ENCODE measurements at places on chromosomes 5 and 9. TPM values are rescaled to one million over a fixed set of nuclear protein-coding genes. Genes with fewer than 3 reads are reported as not detected.

Gene CXCL14
- 34.1 TPM for polyA plus RNA-seq

Gene TRMT10B
- polyA plus RNA-seq, result 28.8 TPM

Gene C8G
- polyA plus RNA-seq, result 1.3 TPM

Gene SPAAR
- 1.3 TPM for polyA plus RNA-seq

Gene ENHO
- polyA plus RNA-seq, result 0.83 TPM

Gene TMEM232
- polyA plus RNA-seq, result 6.3 TPM

Gene BARHL1
- polyA plus RNA-seq, result 0.12 TPM

Gene ANGPTL2
- 10.1 TPM for polyA plus RNA-seq

Gene WNT8A
- 0.09 TPM for polyA plus RNA-seq

Gene BTNL8
- 0.34 TPM for polyA plus RNA-seq

Gene PCDHGA11
- polyA plus RNA-seq, result 4.9 TPM

Gene CCNJL
- polyA plus RNA-seq, result 8.5 TPM

DNA sequence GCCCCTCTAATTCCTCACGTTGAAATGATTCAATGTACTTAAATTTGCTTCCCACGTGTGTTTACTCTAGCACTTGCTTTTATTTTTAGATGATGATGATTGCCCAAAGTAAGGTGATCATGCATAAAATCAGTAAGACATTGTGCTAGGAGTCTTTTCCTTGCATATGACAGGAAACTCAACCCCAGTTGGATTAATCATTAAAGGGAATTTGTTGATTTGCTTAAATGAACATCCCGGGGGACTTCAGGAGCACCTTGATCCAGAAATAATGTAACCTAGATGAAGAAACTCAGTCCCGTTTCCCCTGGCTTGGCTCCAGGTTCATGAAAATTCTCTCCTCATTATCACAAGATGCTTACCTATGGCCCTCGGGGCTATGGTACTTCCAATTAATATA, 106.1 kb upstream of the STC2 start:
- no peak for DNase-seq

GRCh38 chr5:154166901-154167791, 23.4 kb upstream of the GALNT10 start:
- no peak for DNase-seq

GRCh38 chr9:132241840-132242620, 80.2 kb downstream of the NTNG2 start:
- peak; percentile 37 for DNase-seq

DNA sequence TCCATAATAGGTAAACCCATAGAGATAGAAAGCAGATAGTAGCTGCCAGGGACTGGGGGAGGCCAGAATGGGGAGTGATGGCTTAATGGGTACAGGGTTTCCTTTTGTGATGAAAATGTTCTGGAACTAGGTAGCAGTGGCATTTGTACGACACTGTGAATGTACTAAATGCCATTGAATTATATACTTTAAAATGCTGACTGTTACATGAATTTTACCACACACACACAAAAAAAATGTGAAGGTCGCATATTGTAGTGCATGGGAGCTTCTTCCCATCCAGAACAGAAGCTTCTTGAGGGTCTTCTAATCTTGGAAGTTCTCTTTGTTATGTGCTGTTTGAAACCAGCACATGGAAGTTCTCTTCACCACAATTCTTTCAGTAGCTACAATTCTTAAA, 19.9 kb upstream of the ANP32B start:
- no peak for DNase-seq

- DNase-seq, result no peak
These were observed 15.9 kb downstream of the RETREG1 start for GRCh38 chr5:16600946-16601345.

GRCh38 chr9:79256691-79257213, 315.0 kb upstream of the TLE4 start:
- DNase-seq, result peak; percentile 87

GRCh38 chr9:123320814-123321213, 35.2 kb upstream of the CRB2 start:
- DNase-seq, result no peak

- DNase-seq, result no peak
These were observed 112.8 kb downstream of the EMB start for GRCh38 chr5:50328193-50328729.

GRCh38 chr5:153523831-153524230, 33.4 kb downstream of the GRIA1 start:
- DNase-seq, result no peak

GRCh38 chr5:95784514-95785302, 37.8 kb downstream of the GLRX start:
- no peak for DNase-seq

DNA sequence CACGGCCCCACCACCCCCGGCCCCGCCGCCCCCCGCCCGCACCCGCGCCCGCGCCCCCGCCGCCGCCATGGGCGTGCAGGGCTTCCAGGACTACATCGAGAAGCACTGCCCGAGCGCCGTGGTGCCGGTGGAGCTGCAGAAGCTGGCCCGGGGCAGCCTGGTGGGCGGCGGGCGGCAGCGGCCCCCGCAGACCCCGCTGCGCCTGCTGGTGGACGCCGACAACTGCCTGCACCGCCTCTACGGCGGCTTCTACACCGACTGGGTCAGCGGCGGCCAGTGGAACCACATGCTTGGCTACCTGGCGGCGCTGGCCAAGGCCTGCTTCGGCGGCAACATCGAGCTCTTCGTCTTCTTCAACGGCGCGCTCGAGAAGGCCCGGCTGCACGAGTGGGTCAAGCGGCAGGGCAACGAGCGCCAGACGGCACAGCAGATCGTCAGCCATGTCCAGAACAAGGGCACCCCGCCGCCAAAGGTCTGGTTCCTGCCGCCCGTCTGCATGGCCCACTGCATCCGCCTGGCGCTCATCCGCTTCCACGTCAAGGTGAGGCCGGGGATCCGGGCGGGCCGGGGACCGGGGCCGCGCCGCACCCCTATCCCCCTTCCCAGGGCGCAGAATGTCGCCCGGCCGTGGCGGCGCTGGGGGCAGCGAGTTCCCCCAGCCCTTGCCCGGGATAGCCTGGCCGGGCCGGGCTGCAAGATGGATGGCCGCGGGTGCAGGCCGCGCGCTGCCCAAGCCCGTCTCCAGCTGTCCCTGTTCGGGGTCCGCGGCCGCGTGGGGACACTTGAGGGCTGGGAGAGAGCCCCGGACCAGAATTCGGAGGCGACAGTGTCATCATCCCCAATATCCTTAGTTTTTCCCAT, 594 bp downstream of the FAM120A start:
- no peak for DNase-seq

DNA sequence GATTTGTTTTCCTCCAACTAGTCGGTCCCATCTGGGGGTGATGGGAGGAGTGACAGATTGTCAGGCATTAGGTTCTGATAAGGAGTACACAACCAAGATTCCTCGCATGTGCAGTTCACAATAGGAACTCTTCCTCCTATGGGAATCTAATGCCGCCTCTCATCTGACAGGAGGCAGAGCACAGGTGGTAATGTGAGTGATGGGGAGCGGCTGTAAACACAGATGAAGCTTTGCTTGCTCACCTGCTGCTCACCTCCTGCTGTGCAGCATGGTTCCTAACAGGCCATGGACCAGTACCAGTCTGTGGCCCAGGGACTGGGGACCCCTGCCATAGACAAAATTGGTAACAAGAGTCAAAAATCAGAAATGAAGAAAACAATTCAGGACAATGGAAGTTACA, 173.3 kb upstream of the HMHB1 start:
- no peak for DNase-seq

DNA sequence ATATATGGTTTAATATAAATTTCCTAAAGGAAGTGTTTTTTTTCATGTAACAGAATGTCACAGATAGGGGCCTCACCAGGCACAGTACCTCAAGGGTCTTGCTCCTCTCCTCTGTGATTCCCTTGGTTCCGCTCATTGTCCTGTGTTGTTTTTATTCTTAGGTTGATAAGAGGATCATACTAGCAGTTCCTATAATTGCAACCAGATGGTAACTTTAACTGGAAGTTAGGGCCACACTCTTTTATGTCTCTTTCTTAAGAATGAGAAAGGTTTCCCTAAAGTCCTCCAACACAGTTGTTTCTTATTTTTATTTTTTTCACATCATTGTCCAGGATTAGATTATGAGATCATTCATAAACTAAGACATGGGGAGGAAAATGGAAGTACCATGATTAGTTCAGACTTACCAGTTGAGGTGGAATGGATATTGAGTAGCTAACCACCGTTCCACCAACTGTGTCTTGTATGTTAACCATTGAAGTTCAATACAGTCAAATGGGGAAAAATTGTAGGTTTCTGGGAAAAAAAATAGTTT, 41.1 kb downstream of the FAM174A start:
- no peak for DNase-seq

DNA sequence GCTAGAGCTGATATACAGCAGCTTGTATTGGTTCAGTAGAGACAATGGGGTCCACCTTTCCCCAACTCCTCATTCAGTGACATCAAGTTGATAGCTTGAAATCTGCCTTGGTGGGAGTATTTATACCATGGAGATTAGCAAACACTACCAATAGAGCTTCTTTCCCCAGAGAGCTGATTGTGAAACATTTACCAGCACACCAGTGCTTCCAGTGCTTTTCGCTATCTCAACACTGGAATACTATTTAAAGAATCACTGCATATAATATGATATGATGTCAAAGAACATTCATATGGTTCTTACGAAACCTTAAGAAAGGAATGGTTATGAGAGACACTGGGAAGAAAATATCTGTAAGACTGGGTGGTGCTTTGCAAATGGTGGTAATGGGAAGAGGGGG, 21.8 kb upstream of the RNF145 start:
- no peak for DNase-seq

GRCh38 chr5:149257889-149258705, 13.6 kb upstream of the AFAP1L1 start:
- DNase-seq, result no peak

DNA sequence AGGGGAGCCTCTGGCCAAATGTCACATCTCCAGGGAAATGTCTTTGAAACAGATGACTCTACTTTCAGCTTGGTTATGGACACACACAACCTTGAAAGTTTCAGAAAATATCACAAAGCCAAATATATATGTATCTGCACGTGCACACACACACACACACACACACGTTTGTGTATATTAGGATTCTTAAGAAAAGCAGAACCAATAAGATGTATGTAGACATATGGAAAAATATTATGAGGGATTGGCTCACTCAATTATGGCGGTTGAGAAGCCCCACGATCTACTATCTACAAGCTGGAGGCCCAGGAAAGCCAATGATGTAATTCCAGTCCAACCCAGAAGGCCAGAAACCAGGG, 194.9 kb downstream of the PALM2AKAP2 start:
- no peak for DNase-seq

Measured in renal pelvis (tissue), 12 donors.